ENCODE measurements at places on chromosomes 3 and 15.

- no peak for DNase-seq
Observed at GRCh38 chr3:54356261-54357045, 234.1 kb downstream of the CACNA2D3 start.

DNA sequence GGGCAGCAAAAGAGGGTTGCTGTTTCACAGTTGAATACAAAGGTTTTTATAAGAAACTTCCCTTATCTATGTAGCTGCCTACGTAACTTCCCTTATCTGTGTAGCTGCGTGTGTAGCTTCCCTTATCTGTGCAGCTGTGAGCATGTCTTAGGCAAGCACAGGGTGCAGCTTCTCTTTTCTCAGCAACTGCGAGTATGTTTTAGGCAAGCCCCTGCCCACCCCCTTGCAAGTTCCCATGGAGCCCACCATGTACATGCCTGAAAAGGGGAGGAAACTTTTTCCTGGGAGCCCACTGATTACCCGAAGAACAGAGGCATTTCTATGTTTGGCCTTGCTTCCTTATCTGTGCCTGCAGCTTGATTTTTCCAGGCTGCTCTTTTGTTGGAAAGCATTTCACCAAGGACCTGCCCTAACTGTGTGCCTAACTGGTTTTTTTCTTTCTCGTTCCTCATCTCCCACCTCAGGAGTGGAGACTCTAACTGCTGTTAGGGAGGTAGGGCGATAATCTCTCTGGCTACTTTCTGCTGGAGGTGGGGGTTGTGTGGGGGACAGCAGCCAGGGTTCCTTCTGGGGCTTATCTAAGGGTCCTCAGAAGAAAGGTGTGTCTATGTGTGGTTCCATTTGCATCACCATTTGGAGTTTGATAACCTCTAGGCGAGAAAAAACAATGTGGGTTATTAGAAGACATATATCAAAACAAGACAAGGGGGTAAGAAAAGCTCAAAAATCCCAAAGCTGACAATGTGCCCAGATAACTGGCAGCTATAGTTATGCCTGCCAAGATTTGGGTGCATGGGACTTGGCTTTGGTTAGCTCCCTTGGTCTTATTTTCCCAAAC lies 26.0 kb downstream of the SORD start:
- DNase-seq = no peak

DNA sequence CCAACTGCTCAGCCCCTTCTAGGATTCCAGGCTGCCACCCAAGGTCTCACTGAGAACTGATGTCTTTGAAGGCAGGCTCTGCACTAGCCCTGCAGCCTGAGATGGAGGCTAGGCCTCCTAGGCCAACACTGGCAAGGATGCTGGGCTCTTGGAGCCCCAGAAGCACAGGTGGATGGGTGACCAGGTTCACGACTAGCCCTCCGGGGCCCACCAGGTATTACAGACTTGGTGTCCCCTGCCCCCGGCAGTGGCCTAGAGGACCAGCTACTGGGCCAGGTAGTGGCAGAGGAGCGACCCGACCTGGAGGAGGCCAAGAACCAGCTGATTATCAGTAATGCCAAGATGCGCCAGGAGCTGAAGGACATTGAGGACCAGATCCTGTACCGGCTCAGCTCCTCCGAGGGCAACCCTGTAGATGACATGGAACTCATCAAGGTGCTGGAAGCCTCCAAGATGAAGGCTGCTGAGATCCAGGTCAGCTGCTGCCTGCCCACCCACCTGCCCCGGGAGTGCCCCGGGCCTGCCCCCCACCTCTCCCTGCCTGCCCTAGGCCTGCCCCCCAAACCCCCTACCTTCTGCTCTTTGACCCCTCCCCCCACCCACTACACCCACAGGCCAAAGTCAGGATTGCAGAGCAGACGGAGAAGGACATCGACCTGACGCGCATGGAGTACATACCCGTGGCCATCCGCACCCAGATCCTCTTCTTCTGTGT lies 52.5 kb downstream of the SEMA3G start:
- no peak for DNase-seq

DNA sequence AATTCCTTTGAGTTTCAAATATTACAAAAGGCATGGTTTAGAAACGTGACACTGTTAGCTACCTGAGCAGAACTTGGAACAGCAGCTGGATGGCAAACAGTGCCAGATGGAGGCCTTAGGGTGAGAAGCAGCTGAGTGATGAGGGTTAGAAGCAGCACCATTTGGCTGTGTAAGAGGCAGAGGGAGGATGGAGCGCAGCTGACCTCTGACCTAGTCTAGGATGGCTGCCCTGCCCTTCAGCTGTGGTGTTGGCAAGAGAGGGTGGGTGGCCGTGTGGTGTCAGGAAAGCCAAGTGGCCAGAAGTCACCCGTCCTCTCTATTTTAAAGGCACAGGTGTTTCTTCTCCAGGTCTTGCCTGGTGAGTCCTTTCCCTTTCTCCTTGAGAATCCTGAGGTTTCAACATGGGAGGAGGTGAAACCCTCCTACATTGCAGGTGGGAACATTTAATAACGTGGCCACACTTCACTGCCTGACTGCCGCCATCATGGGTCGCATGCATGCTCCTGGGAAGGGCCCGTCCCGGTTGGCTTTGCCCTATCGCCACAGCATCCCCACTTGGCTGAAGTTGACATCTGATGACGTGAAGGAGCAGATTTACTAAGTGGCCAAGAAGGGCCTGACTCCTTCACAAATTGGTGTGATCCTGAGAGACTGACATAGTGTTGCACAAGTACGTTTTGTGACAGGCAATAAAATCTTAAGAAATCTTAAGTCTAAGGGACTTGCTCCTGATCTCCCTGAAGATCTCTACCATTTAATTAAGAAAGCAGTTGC lies 17.6 kb downstream of the BCL2L10 start:
- DNase-seq = no peak

DNA sequence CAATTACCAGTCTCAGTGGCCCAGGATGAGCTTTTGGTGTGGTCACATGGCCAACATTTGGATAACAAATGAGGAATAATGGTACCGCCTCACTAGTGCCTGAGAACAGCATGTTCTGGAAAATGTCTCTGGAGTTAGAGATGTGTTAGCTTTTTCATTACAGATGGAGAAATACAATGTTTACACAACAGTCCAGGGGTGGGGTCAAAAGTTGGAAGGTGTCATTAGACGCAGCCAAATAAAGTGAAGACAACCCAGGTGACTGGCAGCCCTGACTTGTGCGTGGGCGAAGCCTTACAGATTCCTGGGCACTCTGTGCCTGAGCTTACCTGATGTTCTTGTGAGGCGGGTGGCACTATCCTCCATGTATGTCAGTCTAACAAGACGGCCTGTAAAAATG lies 12.8 kb downstream of the IL17RB start:
- DNase-seq = no peak

GRCh38 chr3:133042778-133043177 lies 4.6 kb downstream of the TMEM108 start:
- no peak for DNase-seq

GRCh38 chr15:48532946-48533345 lies 112.6 kb downstream of the FBN1 start:
- no peak for DNase-seq

DNA sequence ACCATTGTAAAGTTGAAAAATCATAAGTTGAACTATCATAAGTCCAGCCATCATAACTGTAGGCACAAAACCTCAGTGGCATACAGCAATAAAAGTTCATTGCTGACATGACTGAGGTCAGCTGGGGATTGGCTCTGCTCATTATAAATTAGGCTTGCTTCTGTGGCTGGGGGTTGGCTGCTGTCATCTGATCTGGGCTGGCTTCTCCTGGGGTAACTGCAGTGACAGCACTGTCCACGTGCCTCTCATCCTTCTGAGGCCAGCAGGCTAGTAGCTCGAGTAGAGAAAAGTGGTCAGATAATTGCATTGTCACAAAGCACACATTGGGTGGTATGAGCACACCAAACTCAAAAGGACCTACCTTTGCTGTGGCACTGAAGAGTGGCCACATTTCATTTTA lies 31.3 kb downstream of the CMTM7 start:
- DNase-seq = no peak

DNA sequence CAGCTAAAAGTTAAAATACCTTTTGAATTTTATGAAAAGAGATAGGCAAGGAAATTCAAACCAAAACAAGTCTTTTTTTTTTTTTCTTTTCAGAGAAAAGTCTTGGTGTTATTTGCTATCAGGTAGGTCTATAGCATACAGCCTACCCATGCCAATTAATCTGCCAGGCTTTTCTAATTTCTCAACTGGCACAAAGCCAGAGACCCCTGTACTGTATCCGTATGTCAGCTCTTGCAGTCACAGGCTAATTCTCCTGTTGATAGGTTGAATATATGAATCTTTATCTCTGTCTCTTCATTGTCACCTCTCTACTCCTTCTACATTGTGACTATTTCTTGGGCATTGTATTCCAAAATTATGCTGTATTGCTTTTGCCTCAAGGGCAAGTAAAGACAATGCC lies 133.4 kb downstream of the IL5RA start:
- DNase-seq = no peak

GRCh38 chr15:95567686-95568085 lies 762.8 kb upstream of the NR2F2 start:
- DNase-seq = no peak

DNA sequence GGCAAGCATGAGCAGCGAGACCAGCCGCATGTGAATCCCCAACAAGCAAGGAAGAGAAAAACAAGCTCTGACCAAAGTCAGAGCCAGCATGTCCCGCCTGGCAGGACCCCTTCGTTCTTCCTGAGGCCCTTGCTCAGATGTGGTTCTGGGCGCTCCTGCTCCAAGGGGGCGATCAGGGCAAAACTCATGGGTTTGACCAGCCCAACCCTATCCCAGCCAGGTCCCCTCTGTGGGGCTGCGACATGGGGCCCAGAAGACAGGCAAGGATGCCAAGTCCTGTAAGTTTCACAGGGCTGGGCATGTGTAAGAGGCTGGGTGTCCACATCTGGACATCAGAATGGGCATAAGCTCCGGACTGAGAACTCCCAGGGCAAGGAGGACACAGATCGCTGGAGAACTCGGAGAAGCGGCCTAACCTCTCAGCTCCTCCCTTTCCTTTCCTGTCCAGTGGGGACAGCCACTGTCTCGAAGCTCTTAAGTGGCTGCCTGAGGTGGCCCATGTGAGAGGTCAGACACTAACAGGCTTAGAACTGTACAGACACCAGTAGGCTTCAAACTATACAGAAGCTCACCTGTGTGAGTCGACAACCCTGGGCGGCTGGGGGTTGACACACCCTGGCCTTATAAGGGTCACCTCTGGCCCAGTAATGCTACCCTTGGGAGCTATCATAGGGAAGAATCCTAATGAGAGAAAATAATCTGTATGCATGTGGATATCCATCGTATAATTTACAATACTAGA lies 48.9 kb downstream of the XXYLT1 start:
- no peak for DNase-seq

GRCh38 chr3:17577796-17578520 lies 164.5 kb downstream of the TBC1D5 start:
- no peak for DNase-seq

GRCh38 chr3:174863488-174863887 lies 4.4 kb downstream of the NAALADL2 start:
- DNase-seq = no peak

DNA sequence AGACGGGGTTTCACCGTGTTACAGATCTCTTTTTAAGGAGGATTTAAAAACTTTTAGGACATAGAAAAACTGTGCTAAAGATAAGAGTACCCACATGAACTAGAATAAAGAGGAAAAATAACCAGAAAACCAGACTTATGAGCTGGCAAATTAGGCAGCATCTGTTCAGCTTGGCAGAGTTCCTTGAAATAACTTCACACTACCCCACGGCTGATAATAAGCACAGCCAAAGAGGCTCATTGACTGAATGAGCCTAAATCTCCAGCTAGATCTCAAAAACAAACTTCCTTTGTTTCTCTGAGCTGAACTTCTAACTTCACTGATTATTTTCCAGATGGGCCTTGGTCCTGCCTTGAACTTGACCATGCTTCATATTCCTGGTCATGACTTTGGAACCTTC lies 26.7 kb upstream of the PIK3R4 start:
- no peak for DNase-seq

GRCh38 chr3:187367561-187368103 lies 553 bp upstream of the RTP4 start:
- DNase-seq = no peak

DNA sequence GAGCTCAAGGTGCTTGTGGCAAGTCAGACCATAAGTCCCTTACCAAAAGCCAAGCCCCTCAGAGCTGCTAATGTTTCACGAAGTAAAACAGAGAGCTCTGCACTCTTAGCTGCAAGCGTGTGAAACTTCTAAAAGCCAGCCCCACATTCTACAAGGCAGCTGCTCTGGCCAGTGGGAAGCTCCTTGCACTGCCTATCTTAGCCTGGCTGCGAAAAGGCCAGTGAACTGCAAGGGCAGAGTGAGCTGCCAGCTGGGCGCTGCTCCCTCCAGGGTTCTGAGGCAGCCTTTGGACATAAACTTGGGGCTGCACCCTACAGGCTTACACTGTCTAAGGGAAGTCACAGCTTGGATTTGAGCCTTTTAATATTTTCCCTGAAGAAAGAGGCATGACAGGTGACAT lies 2.2 kb upstream of the MUSTN1 start:
- no peak for DNase-seq

DNA sequence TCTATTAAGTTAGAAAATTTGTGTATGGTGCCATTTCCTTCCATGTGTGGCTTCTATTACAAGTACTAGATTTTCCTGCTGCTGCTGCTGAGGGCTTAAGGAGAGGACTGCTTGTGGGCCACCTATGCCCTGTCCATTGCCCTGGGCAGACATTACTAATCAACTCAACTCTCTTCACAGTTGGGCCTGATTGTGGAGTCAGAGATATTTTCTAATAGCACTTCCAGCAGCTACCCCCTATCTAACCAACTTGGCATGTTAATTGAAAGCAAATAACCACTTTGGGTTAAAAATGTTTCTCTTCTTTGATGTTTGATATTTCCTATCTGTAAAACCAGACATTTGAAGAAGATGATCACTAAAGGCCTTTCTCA lies 242.0 kb downstream of the EDEM1 start:
- no peak for DNase-seq

DNA sequence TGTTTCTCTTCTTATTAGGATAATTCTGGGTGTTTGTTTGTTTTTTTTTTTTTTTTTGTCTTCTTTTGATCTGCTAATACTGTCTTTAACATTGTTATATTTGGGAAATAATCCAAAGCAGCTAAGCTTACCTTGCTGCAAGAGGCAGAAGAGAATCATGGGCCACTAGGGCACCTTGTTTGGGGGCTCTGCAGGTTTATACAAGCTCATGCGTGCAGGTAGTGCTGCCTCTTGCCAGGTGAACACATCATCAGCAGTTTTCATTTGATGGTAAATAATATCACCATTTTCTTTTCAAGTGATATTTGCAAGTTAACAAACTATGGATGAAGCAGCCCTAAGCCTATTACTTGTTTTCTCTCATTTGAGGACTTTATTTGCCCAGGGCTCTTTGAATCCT lies 37.9 kb downstream of the MAP3K13 start:
- DNase-seq = no peak

GRCh38 chr3:58994746-58995330 lies 55.0 kb downstream of the CFAP20DC start:
- DNase-seq = no peak

GRCh38 chr3:112101916-112102315 lies 15.7 kb downstream of the C3orf52 start:
- no peak for DNase-seq

GRCh38 chr15:45641999-45642932 lies 7.4 kb downstream of the SQOR start:
- no peak for DNase-seq

Data from stimulated activated CD8-positive, alpha-beta memory T cell treated with anti-CD3 and anti-CD28 coated beads, Interleukin-2, amount 100 ng/mL, for 1 hour (primary cell).